Activated CD4-positive, alpha-beta T cell treated with anti-CD3 and anti-CD28 coated beads, Interleukin-2, amount 50 U/mL, for 48 hours (primary cell): ENCODE measurements at places on chromosomes 6 and 20.

GRCh38 chr6:126152372-126152745 is 166.0 kb downstream of the TRMT11 start:
- DNase-seq, result no peak

DNA sequence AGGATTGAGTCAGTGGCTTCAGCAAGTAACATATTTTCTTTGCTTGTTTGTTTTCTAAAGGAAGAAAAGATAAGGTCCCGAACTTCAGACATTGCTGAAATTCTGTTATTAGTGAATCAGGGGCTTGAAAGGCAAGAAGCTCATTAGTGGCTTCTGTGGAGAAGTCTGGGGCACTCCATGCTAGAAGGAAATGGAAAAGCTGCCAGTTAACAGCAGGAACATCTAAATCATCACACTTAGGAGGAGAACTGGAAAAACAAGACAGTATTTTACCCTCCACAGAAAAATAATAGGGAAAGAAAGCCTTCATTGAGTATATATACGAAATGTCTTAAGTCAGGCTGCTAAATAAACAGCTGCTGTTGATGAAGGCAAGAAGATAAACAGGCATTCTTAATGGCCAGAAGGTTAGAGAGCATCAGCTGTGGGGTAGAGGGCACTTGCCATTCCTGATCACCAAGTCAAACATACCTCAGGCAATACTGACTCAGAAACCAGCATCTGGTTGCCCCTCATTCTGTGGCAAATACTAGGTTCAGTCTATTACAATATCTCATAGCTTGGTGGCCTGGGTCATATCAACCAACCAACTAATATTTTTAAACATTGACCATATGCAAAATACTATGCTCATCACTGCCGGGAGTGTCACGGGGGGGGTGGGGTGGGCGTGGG is 143.2 kb upstream of the TENT5A start:
- no peak for DNase-seq

GRCh38 chr20:22597303-22597702 is 12.9 kb upstream of the FOXA2 start:
- no peak for DNase-seq

DNA sequence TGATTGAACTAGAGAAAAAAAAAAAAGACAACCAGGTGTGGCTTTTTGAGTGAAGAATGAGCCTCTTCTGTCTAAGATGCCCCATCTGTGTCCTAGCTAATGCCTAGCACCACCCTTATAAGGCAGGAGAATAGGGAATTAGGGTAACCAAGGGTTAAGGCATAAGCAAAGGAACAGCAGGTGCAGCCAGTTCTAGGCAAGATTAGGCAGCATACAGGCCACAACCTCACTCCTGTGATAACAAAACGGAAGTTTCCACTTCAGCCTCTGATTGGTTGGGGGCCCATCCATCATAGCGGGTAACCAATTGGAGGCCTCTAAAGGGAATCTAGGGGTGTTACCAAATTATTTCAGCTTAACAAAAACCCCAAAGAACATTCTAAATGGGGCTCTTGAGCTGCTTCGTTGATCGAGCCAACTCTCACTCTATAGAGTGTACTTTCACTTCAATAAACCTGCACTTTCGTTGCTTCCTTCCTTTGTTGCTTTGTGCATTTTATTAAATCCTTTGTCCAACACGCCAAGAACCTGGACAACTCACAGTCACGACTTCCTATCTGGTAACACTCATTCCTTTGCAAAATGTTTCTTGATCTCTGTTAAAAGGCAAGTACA is 61.9 kb upstream of the TAGAP start:
- DNase-seq, result peak; percentile 96

DNA sequence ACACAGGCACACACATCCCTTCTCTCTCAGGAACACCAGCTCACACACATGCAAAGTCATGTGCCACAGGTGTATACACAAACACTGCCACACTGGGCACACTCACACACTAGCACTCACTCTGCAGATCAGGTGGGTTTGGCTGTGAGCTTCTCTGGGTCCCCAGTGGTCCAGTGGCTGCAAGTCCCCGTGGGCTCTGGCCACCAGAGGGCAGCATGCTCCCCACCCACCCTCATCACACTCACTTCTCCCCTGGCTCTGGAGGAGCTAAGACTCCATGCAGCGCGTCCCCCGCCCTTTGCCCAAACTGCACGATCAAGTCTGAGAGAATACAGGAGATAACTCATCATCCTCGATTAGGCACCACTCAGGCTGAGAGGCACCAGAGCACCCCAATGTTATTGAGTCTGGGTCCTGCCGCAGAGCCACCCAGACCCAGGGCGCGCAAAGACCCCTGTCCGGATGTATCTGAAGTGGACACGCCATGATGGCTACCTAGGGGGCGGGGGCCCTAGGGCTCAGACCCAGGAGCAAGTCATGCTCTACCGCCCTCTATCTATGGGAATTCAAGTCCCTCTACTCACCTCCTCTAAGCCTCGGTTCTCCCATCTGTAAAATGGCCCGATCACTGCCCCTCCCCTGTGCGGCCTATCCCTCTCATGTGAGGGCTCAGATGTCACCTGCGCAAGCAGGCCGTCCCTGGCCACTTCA is 90.5 kb downstream of the GRM4 start:
- peak; percentile 76 for DNase-seq

GRCh38 chr6:104531646-104532045 is 328.1 kb downstream of the HACE1 start:
- DNase-seq, result no peak

DNA sequence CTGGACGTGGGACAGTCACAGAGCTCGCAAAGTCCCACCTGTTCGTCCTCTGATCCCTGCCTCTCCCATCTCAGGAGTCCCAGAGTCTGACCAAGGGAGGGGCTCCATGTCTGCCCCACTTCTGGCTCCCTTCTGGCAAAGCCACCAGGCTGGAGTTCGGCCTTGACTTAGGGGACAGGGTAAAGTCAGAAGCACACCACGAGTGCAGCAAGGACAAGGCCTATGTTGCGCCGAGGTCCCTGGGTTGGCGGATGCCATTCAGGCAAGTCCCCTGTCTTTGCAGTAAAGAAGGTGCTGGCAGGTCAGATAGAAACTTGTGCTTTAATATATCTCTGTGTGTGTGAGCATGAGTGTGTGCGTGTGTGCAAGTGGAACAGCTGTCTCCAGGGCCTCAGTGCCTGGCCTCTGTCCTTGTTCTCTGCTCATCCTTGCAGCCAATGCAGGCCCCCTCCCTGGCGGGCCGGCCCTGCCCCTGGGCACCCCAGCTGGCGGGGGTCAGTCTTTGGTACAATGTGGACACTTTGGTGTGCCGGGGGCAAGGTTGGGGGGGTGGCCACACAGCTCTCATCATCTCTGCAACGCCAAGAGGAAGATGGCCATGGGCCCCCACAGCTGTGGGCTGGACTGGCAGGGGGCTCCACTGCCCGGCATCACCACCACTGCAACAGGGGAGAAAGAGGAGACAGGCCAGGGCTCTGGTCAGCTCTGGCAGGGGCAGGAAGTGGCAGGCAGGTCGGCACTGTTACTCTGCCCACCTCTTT is 60.7 kb downstream of the MDGA1 start:
- no peak for DNase-seq

- no peak for DNase-seq
Measured at GRCh38 chr6:73857341-73857890, 161.4 kb downstream of the CD109 start.

DNA sequence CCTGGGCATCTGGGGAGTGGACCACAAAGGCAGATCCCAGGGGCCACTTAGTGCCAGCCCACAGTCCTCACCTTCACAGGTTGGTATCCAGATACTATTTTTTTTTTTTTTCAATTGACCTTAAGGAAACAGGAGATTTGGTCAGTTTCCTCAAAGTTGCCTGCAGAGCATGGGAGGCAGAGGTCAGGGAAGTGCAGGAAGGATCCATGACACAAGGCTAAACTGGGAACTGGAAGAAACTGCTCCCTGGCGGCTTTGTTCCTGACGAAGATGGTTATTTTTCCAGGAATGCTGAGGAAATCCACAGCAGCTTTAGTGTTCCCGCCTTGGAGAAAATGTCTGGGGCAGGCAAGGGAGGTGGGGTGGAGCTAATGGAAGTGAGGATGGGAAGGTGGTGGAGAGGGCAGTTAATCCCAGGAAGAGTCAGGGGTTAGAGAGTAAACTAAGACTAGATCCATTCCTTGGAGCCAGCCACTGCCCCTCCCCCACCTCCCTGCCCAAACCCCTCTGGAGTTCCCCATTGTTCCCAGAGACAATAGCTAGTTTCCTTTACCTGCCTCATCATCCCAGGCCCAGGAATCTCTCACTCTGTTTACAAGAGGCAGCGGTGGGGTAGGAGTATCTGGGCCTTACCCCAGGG is 14.3 kb upstream of the MYMX start:
- DNase-seq, result no peak

GRCh38 chr20:1579488-1579887 is 22.0 kb upstream of the SIRPD start:
- no peak for DNase-seq

- DNase-seq, result no peak
Measured at GRCh38 chr6:21883595-21884328, 290.2 kb downstream of the SOX4 start.

DNA sequence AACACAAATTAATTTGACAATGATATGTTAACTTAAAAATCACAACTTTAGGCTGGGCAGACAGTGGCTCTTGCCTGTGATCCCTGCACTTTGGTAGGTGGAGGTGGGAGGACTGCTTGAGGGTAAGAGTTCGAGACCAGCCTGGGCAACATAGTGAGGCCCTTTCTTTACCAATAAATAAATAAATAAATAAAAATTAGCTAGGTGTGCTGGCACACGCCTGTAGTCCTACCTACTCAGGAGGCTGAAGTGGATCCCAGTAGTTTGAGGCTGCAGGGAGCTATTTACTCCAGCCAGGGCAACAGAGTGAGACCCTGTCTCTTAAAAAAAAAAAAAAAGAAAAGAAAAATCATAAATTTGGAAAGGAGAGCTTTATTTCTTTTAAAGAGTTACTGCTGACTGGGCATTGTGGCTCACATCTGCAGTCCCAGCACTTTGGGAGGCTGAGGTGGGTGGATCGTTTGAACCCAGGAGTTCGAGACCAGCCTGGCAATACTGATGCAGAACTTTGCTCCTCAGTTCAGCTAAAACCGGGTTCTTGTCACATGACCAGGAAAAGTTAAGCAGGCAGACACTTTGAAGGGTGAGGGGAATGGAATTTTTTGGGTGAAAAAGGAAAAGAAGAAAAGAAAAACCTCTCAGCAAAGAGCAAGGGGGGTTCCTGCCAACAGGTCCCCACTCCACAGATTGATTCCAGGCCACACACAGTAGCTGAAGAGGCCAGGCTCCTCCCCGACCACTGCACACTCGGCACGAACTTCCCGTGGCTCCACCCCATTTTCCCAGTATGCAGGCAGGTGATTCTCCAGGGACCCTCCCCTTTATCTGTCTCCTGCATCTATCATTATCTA is 44.0 kb upstream of the DDR1 start:
- no peak for DNase-seq

- DNase-seq, result no peak
Measured at GRCh38 chr6:91476000-91476399, 889.1 kb upstream of the MAP3K7 start.

DNA sequence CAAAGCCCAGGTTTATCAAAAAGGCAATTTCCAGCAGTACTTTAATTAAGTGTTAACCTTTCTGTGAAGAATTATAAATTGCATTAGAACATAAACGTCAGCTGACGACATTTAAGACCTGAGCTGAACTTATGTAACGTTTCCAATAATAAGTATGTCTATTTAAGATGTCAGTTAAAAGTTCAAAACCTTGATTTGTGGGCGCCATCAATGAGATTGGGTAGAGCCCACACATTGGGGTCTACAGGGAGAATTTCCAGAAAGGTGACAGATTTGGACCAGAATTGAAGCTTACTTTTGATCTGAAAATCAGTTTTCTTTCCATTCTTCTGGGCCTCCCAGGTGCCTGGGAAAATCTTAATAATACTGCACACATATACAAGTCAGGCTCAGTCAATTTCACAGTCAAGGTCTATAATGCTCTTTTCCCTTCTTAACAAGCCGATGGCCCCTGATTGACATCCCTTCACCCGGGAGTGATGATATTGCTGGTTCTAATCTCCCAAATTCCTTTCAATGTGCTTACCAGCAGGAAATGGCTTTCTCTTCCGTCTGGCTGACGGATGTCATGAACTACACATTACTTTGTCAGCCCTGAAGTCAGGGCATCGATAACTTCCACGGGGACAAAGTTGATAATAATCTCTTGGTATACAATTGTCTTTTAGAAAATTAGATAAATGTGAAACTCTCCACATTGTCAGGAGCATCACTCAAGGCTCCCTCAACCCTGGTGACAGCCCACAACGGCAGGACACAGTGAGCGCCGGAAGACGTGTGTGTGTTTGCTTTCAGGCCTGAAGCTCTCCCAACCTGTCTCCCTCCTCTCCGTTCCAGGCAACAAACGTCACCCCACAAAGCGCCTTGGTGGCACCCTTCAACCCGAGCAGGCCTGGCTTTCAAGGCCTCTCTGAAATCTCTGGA is 396.5 kb upstream of the CNR1 start:
- no peak for DNase-seq

DNA sequence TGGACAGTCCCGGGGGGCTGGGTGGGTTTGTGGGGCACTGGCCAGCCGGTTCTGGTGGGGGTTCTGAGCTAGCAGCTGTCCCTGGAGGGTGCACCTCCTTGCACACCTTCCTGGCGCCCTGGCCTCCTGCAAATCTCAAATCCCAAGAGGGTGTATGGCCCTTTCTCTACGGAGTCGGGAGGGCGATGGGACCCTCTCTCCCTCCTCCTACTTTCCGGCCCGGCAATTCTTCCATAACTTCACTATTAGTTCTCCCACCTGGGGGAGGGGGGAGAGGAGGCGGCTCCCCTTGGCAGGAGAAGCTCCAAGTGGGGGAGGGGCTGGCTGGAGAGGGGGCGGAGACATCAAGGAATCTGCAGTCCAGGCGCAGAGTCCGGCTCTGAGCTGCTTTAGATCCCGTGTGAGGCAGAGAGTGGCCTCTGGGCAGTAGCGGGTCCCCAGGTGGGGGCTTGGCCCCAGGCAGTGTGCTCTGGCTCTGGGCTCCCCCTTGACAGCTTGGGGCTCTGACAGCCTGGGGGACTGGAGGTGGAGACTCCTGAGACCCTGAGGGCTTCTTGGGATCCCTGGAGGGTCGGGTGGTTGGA is 1.4 kb upstream of the LAMA5 start:
- DNase-seq, result no peak

DNA sequence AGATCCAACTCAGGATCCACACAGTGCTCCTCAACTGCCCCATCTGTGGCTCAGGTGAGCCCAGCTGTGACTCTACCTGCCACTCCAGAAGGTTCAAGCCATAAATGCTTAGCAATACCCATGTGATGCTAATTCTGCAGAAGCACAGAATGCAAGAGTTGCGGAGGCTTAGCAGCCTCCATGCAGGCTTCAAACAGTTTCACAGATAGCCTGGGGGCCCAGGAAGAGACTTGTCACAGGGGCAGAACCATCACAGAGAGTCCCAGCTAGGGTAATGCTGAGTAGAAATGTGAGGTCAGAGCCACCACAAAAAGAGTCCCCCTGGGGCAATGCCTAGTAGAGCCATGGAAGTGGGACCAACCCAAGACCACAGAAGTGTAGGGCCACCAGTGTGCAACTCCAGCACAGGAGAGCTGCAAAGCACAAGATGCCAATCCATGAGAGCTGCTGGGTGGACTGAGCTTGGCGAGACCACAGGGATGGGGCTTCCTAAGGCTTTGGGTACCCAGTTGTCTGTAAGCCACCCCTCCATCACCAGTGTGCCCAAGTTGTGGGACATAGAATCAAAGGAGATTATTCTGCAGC is 283.9 kb downstream of the UBE3D start:
- no peak for DNase-seq
